ENCODE measurements at places on chromosomes 6 and 20.

DNA sequence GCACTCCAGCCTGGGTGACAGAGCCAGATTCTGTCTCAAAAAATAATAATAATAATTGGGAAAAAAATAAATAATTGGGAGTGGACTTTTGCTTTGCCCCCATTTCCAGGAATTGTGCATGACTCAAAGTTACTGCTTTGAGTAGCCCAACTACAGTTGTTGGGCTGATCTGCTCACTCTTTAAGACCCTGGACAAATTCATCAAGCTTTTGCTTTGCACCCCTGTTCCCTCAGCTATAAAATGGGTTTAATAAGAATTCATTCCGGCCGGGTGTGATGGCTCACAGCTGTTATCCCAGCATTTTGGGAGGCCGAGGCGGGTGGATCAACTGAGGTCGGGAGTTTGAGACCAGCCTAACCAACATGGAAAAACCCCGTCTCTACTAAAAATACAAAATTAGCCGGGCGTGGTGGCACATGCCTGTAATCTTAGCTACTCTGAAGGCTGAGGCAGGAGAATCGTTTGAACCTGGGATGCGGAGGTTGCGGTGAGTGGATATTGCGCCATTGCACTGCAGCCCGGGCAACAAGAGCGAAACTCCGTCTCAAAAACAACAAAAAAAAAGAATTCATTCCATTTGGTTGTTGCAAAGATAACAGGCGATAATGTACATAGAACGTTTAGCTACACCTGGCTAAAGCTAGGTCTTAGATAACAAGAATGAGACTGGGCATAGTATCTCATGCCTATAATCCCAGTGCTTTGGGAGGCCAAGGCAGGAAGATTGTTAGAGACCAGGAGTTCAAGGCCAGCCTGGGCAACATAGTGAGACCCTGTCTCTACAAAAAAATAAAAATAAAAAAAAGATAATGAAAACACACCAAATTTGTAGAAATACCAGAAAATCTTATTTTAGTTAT lies 87.9 kb upstream of the ZNF217 start:
- no peak for DNase-seq

GRCh38 chr20:42392442-42392841 lies 774.3 kb upstream of the CHD6 start:
- no peak for DNase-seq

DNA sequence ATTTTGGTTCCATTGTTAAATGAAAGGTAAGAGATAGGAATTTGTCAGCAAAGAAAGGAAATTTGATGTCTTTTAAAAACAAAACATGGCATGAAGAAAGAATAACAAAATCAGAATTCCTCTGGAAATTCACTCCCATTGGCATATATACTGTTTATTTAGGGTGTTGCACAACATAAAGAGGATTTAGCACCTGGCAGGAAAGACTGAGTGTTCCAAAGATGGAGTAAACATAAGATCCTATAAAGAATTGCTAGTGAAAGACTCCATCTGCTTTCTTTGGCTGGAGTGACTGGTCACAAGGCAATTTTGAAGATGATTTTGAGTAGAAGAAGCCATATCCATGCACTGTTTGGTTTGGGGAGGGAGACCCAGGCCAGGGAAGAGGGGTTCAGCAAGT lies 62.4 kb downstream of the CD24 start:
- no peak for DNase-seq

DNA sequence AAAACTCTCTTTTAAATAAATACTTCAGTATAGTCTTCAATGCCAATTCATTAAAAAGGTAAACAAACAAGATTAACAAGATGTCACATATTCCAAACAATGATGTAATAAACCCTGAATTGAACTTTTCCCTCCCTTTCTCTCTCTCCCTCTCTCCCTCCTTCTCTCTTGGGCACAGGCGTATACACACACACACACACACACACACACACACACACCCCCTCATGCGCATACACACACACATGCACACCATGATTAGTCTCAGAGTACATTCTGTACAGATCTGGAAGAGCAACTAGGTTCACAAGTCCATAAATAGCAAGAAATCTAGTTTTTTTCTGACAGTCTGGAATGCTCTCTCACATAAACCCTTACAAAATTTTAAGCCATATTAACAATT lies 128.3 kb downstream of the DST start:
- no peak for DNase-seq

DNA sequence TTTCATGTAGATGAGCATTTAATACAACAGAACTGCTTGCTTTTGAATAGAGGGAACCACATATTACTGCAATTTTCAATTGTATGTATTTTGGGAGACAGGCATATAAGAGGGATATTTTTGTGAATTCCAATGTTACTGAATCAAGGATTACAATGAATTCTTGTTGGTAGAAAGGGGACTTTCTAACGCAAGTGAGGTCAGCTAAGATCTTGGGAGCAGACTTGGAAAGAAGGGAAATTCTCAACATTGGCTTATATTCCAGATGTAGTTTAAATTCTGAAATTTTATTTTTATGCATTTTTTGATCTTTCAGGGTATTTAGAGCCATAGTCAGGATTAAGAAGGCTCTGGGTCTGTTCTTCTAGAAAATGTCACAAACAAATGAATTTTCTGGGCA lies 43.3 kb upstream of the CTAGE9 start:
- no peak for DNase-seq

DNA sequence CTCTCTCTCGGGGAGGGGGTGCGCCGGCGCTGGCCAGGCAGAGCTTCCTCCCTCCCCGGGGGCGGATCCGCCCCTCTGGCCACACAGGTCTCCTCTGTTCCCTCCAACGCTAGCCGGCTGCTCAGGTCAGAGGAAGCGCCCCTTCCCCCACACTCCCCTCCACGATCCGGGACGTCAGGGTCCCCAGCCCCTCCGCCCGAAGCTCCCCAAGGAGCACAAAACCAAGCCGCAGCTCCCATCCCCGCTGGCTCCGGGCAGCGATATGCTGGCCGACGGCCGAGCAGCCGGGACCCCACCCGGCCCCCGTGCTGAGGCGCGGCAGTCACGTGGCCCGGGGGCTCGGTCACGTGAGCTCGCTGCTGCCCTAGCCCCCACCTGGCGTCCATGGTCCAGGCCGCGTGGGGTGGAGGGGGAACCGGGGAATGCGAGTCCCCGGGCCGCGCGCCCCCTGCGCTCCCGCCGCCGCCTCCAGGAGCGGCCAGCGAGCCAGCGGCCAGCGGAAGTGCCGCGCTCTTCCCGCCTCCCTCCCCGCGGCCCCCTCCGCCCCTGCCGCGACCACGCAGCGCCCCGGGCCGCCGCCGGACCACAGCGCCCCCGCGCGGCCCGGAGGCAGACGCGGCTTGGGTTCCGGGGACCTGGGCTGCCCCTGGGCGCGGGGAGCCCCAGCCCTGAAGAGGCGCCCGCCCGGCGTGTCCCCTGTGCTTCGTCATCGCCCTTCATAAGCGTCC lies at the start of gene SLC35B2:
Gene SLC35B2, minus strand, starts transcription at position 504 of the 728 bp plus-strand sequence. Its CDS starts 118 bp downstream, at position 386.
- DNase-seq = peak; percentile 83

DNA sequence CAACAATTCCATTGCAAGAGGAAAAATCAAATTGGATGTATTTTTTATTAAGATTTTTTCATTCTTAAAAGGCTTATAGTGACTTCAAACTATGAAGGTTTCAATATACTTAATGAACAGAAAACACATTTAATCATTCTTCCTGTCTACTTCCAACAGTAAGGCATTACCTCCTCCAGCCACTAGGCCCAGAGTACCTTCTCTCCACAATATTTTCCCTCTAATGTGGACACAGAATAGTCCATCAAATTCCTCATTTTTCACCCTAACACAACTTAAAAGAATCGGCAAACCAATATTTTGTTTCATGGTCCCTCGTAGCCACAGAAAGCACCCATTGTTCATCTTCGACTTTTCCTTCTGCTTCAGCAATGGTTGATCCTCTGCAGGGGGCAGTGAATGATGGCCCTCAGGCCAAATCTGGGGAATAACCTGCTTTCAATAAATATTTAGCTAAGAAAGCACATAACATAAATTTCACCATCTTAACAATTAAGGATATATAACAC lies 335.4 kb upstream of the ID4 start:
- no peak for DNase-seq

DNA sequence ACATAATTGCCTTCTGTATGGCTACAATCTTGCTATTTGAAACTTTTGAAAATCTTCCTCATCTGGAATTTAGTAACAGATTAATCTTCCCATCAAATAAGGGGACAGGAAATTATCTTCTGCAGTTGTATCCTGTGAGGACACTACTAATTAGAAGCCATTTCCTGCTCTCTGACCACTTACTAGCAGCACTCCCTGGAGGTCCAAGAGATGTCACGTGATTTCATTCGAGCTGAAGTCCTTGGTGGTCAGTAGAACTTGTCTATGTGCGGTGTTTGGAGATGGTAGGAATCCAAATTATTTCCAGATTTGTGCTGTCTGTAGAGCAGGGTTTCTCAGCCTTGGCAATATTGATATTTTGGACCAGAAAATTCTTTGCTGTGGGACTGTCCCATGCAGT lies 202.5 kb downstream of the TFAP2B start:
- no peak for DNase-seq

DNA sequence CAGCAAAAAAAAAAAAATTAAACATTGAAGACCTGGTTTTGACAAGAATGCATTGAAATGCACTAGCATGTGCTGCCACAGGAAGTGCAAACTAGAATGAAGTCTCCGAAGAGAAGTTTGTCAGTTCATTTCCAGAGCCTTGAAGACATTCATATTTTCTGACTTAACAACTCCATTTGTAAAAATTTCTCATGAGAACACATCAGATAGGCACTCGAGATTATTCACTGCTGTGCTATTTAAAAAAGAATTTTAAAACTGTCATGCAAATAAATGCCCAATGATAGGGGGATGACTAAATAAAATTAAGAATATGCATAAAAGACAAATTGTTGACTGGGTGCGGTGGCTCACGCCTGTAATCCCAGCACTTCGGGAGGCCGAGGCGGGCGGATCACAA lies 394.6 kb upstream of the JARID2 start:
- DNase-seq = no peak

DNA sequence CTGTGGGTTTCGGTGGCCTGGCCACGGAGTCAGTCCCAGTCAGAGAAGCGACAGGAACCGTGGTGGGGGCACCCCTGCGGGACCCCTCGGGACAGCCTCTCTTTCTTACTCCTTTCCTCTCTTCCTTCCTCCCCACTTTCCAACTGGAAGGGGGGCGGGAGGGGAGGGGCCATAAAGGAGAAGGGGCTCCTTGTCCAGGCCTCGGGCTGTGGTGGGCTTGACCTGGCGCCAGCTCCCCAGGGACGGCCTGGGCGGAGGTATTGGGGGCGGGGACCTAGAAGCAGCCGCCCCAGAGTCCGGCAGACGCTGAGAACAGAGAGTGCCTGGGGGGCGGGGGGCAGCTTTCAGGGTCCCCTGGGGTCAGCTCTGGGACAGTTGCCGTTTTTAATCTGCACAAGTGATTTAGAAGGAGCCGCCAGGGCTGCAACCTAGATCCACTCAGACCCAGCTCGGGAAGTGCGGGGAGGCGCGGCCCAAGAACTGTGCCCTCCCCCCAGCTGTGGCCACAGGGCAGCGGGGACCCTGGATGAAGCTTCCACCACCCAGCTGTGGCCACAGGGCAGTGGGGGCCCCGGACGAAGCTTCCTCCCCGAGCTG lies 6.4 kb upstream of the ABHD16B start:
- no peak for DNase-seq

DNA sequence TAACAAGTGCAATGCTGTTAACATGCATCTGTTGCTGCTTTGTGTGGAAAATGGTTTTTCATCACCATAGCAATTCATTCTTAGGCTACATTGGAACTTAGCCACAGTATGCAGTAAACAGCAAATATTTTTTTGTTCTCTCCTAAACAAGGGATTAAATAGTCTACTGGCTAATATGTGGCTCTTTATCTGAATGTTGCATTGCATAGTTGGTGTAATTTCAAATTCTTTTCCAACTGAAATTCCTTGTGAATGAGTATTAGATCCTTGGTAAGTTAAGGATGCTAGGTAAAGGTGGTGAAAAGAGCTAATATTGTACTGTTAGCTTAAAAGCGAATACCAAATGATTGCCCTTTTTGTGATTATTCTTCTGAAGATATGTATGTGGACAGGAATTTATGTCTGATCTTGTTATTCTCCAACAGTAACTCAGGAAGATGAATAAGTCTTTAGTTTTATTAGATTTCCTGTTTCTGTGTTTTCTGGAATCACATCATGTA lies 958 bp downstream of the MLIP start:
- DNase-seq = no peak

- no peak for DNase-seq
Measured at GRCh38 chr6:30130179-30130679, 5.7 kb upstream of the TRIM40 start.

DNA sequence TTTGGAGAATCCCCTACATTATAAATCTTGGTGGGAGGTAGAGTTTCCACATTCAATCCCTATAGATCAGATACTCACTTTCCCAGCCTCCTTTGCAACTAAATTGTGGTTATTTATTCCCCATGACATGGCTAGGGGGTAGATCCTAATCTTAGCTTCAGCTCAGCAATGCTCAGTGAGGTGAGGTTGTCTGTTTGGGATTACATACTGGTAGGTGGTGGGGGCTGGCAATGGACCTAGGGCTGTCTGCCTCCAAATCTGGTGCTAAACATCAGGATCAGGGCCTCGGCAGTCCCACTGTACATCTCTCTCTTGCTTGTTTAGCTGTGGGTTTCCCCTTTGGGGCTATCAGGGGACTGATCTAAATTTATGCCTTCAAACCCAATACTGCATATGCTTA lies 45.8 kb upstream of the PMEPA1 start:
- no peak for DNase-seq

GRCh38 chr20:32462900-32463641 lies 104.9 kb downstream of the ASXL1 start:
- DNase-seq = no peak

GRCh38 chr6:27176096-27176495 lies 71.4 kb upstream of the PRSS16 start:
- DNase-seq = no peak

GRCh38 chr6:26260725-26261490 lies 104.1 kb upstream of the BTN3A2 start:
- DNase-seq = no peak

- no peak for DNase-seq
Measured at GRCh38 chr6:143498428-143498827, 13.1 kb downstream of the FUCA2 start.

DNA sequence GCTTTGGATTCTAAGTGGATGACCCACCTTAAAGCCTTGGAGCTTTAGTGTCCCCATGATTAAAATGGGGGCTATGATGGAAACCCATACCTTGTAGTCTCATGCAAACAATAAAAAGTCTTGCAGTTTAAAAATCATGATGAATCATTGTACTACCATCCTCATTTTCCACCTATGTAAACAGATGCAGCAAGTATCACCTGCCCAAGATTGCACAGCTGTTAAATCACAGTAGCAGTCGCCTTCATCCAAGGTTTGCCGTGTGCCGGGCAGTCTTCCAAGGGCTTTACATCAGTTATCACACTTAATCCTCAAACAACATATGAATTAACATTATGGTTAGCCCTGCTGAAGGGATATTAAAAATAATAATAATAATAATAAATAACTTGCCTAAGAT lies 210.3 kb downstream of the FOXA2 start:
- DNase-seq = no peak

DNA sequence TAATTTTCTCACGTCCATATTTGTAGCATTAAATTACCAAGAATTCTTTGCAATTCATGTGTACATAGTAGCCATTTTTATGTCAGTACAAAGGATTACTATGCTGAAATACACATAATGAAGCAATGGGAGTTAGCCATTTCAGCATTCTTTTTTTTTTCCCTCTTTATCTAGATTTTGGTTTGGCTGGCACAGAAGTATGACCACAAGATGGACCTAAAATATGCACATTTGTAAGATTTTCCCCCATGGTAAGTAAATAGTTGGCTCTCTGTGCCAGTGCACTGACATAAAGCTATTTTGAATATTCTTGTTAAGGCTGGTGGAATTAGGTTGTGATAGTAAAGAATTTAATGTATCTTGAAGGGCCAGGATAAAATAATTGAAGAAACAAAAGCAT lies 486.1 kb upstream of the BTBD3 start:
- no peak for DNase-seq

GRCh38 chr6:137676888-137677287 lies 182.7 kb upstream of the OLIG3 start:
- no peak for DNase-seq
